ENCODE measurements at places on chromosomes 11 and 22.
A peak's percentile ranks its signal among the peaks of the same experiment; 100 is the strongest.

DNA sequence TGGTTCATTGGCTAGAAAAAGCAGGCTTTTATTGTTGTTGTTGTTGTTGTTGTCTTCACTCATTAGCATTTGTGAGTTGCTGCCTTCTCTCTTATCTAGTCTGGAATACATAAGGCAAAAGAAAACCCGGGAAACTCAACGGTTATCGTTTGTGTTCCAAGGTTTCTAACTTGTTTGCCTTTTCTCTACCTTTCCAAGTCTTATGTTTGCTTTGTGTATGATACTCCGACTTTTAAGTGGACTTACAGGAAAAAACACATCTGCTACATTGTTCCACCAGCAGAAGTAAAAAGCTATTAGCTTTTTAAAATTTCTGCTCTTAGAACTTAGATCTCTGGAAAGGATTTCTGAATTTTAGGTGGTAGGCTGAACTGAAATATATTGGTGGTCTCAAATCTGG lies 27.0 kb upstream of the HIKESHI start:
- no peak for DNase-seq

DNA sequence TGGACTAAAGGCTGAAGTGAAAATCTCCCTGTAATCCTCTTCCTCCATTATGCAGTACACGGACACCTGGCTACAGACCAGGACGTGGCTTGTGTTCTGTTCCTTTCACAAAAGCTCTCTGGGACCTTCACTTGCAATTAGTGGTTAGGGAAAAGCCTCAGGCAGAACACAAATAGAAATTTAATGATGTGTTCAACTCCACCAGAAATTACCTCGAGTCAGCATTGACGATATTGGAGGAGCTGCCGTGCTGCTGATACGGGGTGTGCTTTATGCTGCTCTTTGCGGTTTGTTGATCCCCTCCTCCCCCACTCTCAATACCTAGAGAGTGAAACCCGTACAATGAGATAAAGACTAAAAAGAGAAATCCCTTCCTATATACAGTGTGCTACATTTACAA lies 48.9 kb downstream of the POLD3 start:
- DNase-seq = no peak

- DNase-seq = no peak
Observed at GRCh38 chr22:26443901-26444690, 15.0 kb downstream of the ASPHD2 start.

DNA sequence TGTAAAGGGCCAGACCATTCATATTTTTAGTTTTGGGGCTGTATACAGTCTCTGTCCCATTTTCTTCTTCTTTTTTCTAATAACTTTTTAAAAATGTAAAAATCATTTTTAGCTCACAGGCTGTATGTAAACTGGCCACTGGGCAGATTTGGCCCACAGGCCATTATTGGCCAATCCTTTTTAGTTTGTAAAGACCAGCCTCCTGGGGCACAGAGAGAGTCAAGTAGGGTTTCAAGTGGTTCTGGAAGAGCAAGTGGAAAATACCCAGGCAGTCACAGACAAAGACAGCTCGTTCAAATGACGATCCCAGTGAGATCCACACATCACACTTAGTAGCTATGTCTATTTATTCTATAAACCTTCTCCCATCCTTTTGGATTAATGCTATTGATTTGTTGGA lies 150.2 kb upstream of the ARHGAP20 start:
- no peak for DNase-seq

DNA sequence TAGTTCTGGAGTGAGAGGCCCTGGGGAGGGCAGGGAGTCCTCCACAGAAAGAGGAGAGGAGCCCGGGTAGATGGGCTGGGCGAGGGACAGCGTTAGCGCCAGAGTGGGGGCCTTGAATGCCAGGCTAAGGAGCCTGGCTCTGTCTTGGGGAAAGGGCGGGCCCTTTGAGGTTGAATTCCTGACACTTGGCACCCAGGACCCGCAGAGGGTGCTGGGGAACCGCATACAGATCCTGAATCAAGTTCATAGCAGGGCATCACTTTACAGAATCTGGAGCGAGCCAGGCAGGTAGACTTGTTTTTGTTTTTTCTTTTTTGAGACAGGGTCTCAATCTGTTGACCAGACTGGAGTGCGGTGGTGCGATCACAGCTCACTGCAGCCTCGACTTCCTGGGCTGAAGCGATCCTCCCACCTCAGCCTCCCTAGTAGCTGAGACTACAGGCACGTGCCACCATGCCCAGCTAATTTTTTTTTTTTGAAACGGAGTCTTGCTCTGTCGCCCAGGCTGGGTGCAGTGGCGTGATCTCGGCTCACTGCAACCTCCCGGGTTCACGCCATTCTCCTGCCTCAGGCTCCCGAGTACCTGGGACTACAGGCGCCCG lies 6.1 kb downstream of the CARNS1 start:
- no peak for DNase-seq

GRCh38 chr11:123580137-123580536 lies 74.3 kb downstream of the SCN3B start:
- DNase-seq = no peak

- no peak for DNase-seq
Observed at GRCh38 chr11:117828611-117829368, 4.2 kb upstream of the FXYD2 start.

GRCh38 chr22:48896766-48897644 lies 930.7 kb downstream of the BRD1 start:
- no peak for DNase-seq

GRCh38 chr22:38193580-38193979 lies 8.2 kb upstream of the MAFF start:
- no peak for DNase-seq

DNA sequence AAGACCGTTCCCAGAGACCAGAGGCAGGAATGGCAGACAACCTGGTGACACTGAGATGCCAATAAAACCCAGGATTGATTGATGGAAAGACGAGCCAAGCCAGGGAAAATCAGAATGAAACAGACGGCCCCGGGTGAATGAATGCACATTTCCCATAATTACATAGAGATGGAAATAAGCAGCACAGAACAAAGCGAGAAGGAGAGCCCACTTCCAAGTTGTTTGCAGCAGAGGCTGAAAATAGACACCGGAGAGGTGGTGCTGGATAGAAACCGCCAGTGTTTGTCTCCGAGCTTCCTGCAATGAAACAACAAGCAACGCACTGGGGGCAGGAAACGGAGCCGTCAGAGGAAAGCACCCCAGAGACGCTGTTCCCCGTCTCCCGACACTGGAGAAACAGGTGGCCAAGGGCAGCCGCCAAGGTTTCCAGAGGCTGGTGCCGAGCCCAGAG lies 406.8 kb downstream of the SHANK2 start:
- DNase-seq = no peak

- DNase-seq = no peak
Observed at GRCh38 chr11:85423316-85423715, 203.8 kb downstream of the DLG2 start.

- no peak for DNase-seq
Observed at GRCh38 chr11:67163006-67163405, 43.9 kb downstream of the KDM2A start.

- no peak for DNase-seq
Observed at GRCh38 chr22:32536352-32536751, 61.7 kb downstream of the FBXO7 start.

- DNase-seq = peak; percentile 41
Observed at GRCh38 chr11:42524534-42525227, 787.1 kb upstream of the API5 start.

- DNase-seq = no peak
Observed at GRCh38 chr11:62482753-62483152, 63.9 kb downstream of the AHNAK start.

DNA sequence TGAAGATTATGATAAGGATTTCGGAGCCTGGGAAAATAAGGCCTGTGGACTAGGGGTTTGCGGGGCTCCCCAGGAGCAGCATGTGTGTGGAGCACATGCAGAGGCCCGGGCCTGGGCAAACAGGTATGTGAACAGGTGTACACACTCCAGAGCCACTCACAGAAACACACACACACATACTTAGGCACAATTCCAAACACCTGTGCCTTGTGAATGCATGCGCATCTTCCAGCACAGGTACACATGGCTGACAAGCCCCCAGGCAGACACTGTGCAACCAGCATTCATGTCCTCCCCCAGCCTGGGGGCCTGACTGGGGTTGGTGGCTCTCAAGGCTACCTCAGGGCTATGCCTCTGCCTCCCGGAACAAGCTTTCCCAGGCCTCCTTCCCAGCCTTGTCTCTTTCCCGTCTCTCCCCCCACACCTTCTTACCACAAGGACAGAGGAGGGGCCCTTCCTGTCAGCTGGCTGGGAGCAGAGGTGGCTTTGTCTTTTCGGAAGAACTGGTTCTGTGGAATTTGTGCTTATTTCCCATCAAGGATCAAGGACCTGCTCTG lies 2.6 kb upstream of the P2RY6 start:
- DNase-seq = no peak

- no peak for DNase-seq
Observed at GRCh38 chr11:75195167-75195962, 44.5 kb downstream of the SLCO2B1 start.

DNA sequence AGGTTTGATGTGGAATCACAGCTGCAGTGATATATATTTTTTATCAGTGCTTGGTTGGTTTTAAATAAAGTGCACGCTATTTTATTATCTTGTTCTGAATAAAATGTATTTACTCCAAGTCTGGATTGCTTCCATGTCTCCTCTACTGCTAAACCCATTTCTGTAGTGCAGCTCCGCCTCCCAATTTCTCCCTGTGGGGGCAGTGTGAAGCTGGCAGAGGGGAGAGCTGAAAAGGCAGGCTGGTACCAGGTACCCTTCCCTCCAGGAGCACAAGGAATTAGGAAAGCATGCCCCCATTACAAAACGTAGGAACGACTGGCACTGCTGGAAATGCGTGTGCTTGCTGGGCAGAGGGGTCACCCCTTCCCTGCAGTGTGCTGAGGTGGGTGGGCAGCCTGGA lies 934 bp upstream of the TMEM132A start:
- DNase-seq = no peak

GRCh38 chr22:20430720-20431510 lies 6.7 kb downstream of the SCARF2 start:
- DNase-seq = no peak

DNA sequence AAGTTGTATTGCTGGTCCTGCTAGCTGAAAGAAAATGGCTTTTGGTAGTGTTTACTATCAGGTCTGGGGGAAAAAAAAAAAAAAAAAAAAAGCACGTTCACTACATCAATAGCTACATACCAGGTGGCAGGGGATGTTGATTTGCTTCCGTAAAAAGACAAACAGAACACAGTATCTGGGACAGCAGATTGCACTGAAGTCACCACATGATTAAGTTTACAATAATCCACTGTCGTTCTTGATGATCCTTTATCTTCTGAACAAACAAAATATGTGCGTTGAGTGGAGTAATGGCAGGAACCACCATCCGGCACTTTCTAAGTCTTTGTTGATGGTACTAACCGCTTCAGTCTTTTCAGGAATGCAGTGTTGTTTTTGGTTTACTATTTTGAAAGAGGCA lies 48.7 kb downstream of the DDX6 start:
- peak; percentile 21 for DNase-seq

DNA sequence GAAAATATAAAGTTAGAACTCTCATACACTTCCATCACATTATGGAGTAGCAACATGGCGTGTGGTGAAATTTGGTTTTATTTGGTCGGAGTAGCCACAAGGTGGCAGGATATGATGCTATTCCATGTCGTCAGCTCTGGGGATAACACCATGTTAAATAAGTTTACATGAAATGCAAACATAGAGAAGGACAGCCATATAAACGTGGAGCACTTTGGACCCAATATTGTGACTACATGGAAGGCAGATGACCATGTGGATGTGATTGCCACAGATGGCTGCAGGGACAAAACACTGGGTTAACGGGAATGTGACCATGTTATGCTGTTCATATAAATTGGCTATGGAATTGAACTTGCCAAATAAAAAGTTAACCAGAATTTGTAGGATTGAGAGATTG lies 21.0 kb downstream of the OR5M11 start:
- DNase-seq = peak; percentile 2

GRCh38 chr22:40410731-40411505 lies 40.5 kb downstream of the SGSM3 start:
- no peak for DNase-seq

GRCh38 chr11:1372660-1373059 lies 17.1 kb upstream of the BRSK2 start:
- DNase-seq = peak; percentile 30

- no peak for DNase-seq
Observed at GRCh38 chr11:1879342-1879940, 12.3 kb downstream of the PRR33 start.

GRCh38 chr22:21726650-21727049 lies 8.9 kb downstream of the YPEL1 start:
- peak; percentile 57 for DNase-seq

DNA sequence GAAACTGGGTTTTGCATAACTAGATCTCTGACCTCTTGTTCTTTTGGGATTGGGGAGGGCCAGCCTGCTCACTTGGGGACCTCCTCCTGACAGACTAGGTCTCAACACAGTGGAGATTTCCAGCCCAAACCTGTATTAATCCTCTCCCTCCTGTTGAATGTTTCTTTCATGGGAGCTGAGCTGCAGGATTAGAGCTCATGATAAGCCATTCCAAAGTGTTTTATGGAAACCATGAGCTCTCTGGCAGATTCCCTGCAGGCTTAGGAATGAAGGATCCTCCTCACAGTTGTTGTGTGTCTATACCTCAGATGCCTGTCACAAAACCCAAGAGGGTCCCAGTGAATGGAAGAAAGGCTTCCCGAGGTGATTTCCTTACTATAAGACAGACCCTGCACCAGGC lies 248.4 kb upstream of the B3GAT1 start:
- DNase-seq = no peak

GRCh38 chr22:29854432-29854831 lies 16.4 kb upstream of the ASCC2 start:
- no peak for DNase-seq

DNA sequence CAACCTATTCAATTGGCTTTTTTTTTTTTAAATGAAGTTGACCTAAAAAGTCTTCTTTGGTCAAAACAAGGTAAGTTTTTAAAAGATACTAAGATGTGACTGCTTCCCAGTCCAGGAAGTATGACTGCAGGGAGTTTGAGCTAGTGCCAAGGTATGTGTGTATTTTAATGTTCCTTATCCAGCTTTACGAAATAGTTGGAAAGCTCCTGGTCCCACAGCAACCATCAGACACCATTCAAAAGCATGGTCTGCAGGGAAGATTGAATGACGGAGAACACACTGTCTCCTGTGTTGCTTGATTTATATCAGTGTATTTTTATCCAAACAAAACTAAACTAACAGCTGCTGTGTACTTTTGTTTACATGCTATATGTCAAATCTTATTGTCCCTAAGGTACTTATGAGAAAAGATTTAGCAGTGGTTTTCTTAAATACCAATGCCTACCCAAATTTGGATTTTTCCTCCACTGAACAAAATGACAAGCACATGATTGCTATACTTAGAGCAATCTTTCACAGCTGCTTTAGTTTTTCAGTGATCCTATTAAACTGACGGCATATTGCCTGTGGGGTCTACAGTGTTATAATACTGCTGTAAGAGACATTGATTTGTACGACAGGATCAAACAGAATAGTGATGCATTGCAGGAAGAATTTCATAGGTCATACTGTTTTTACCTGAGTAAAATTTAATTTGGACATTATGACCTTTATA lies 122.9 kb downstream of the DCDC1 start:
- no peak for DNase-seq

GRCh38 chr11:60164550-60165075 lies 18.3 kb downstream of the MS4A6A start:
- no peak for DNase-seq

All from HepG2 (cell line).